ENCODE measurements at places on chromosomes 5 and 9. TPM values are rescaled to one million over a fixed set of nuclear protein-coding genes. Genes with fewer than 3 reads are reported as not detected.
A peak's percentile ranks its signal among the peaks of the same experiment; 100 is the strongest.

DNA sequence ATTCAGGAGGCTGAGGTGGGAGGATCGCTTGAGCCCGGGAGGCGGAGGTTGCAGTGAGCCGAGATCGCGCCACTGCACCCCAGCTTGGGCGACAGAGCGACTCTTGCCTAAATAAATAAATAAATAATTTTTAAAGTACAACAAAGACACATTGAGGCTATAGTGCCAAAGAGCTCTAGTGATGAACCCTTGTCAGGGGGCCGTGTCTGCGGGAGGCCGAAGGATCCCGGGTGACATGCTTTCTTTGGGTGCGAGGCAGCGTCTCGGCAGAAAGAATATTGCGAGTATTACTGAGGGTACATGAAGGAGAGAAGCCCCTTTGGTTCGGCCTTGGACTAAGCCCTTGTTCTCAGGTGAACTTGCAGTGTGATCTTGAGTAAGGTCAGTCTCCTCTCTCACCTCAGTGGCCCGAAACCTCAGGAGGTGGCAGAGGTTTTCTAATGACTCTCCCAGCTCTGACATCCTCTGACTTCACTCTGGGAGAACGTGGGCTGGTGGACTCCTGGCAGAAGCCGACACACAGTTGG, 397 bp upstream of the RECK start:
- H3K27me3 ChIP-seq: peaks cover 17% of the 10 kb centered on the region
- peak overlapping the region; percentile 90 for H3K4me3 ChIP-seq
- peaks cover 31% of the 10 kb centered on the region for H3K4me1 ChIP-seq
- H3K36me3 ChIP-seq: no peaks in the 10 kb centered on the region
- H3K27ac ChIP-seq: peak overlapping the region; percentile 14

- H3K4me1 ChIP-seq: peaks cover 89% of the 10 kb centered on the region
- DNase-seq: no peak
- no peaks in the 10 kb centered on the region for H3K27me3 ChIP-seq
Measured at GRCh38 chr5:132434416-132435286, 55.9 kb downstream of the IRF1 start.

The PCDHB6 gene
- not detected for total RNA-seq

The CFAP157 gene
- not detected for total RNA-seq

Data from activated CD4-positive, alpha-beta memory T cell treated with anti-CD3 and anti-CD28 coated beads, Interleukin-2, amount 10 ng/mL, durations not matched to agents 7 days and 5 days (primary cell).